ENCODE measurements at places on chromosomes 3 and 15. TPM values are rescaled to one million over a fixed set of nuclear protein-coding genes. Genes with fewer than 3 reads are reported as not detected.
A peak's percentile ranks its signal among the peaks of the same experiment; 100 is the strongest.

The RETNLB gene
- total RNA-seq: not detected

The KLHL6 gene
- total RNA-seq: 26.6 TPM

The MEIS2 gene
- not detected for total RNA-seq

The CD86 gene
- 0.08 TPM for total RNA-seq

The TM4SF18 gene
- not detected for total RNA-seq

The GRAMD2A gene
- not detected for total RNA-seq

The MBNL1 gene
- total RNA-seq: 385 TPM

The KY gene
- not detected for total RNA-seq

The AGTR1 gene
- total RNA-seq: not detected

DNA sequence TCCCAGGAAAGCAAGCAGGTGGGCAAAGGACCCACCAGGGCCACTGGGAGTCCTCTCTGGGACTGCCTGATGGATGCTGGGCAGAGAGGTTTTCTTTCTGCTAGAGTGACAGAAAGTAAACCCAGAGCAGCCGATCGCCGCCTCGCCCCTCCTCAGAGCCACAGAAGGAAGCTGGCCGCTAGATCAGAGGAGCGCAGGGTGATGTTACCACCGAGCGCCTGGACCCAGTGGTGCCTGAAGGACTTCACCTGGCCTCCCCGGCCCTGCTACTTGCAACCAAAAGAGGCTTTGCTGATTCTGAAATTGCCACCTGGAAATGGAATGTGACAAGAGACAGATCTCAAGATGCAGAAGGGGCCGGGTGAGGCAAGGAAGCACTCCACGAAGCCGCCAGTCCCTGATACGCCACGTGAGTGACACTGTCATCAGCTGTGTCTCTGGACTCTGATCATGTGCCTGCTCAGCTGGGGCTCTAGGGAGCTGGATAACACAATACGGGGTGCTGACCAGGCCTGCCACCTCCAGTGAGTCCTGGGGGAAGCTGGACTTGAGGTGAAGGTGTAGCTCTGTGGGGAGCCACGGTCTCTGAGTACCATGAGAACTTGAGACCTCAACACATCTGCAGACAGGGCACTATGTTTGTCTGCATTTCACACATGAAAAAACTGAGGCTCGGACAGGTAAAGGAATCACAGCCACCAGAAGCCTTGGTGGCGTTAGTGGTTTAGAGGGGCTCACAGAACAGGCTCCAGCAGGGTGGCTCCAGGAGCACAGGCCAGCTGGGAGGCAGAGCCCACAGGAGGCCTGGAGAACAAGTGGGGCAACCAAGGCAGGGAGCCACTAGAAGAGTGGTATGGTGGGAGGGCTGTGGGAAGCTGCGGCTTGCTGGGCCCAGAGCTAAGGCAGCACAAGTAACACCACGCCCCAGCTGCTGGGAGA is 137.9 kb upstream of the PRR20G start:
- H3K4me1 ChIP-seq: no peaks in the 10 kb centered on the region
- H3K27ac ChIP-seq: no peak overlapping the region
- no peak for DNase-seq

DNA sequence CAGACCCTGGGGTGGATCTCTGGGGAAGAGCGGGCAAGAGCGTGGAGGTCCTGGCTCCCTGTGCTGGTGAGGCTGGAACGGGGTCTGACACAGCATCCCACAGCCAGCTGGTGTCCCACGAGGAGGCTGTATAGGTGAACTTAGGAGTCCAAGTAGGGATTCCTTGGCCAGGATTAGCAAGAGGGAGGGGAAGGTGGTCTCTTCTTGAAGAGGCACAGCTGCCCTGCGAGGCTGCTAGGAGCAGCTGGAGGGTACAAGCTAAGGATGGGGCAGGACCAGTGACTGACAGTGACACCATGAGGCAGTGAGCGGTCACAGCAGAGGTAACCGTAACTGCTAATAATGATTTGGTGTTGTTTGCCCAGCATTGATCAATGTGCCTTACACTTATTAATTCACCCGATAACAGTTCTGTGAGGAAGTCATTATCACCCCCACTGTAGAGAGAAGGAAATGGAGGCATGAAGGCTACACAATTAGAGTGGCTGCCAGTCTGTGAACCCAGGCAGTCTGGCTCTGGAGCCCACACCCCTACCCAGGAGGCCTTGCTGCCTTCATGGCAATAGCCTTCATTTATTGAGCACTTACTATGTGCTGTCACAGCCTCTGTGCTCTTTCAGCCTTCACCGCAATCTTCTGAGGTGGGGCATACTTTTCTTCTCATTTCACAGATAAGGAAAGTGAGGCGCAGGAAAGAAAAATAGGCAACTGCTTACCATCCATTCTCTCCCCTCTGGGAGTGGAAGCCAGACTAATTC is 59.4 kb downstream of the TMEM44 start:
- peaks cover 8% of the 10 kb centered on the region for H3K4me1 ChIP-seq
- peaks cover 26% of the 10 kb centered on the region for H3K27me3 ChIP-seq
- no peaks in the 10 kb centered on the region for H3K36me3 ChIP-seq
- no peak overlapping the region for H3K4me3 ChIP-seq

- DNase-seq: no peak
- no peaks in the 10 kb centered on the region for H3K27me3 ChIP-seq
- peaks cover 45% of the 10 kb centered on the region for H3K36me3 ChIP-seq
- H3K4me1 ChIP-seq: peaks cover 18% of the 10 kb centered on the region
These were observed 19.1 kb downstream of the TRNT1 start for GRCh38 chr3:3145831-3146230.

GRCh38 chr15:65081758-65082157 is 5.2 kb downstream of the KBTBD13 start:
- peaks cover 40% of the 10 kb centered on the region for H3K27me3 ChIP-seq
- no peaks in the 10 kb centered on the region for H3K36me3 ChIP-seq
- H3K4me1 ChIP-seq: peaks cover 19% of the 10 kb centered on the region
- no peak overlapping the region for H3K27ac ChIP-seq
- H3K4me3 ChIP-seq: no peak overlapping the region
- DNase-seq: peak; percentile 37

DNA sequence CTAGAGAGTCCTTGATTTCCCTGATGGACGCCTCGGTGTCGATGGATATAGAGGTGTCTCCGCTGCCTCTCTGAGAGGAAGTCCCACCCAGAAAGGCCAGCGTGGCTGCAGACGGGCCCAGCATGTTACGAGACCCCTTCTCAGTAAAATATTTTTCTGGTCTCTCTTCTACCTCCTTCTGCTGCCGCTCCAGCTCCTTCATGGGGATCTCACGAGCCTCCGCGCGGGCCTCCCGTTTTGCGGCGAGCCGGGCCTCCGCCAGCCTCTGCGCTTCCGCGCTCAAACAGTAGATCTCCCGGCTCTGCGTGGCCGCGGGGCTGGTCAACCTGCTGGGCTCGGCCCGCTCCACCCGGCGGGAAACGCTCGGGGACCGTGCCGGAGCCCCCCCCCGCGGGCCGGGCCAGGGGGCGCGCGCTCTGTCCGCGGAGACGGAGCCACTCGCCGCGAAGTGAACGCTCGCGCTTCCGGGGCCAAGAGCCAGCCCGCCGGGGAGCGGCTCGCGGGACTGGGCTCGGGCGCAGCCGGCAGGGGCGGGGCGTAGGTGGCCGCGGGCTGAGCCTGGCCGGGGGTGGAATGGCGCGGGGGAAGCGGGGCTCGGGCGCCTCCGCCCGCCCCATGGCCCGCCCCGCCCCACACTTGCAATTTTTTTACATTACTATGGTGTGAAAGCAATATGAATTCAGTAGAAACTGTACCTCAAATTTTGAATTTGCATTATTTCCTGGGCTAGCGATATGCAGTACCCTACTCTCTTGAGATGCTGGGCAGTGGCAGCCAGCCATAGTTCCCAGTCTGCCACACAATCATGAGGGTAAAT is 10.2 kb upstream of the KCNMB3 start:
- H3K4me1 ChIP-seq: peaks cover 11% of the 10 kb centered on the region
- no peak overlapping the region for H3K27ac ChIP-seq
- no peaks in the 10 kb centered on the region for H3K27me3 ChIP-seq
- peak; percentile 81 for DNase-seq
- peaks cover 5% of the 10 kb centered on the region for H3K36me3 ChIP-seq

- no peak overlapping the region for H3K27ac ChIP-seq
- H3K4me1 ChIP-seq: no peaks in the 10 kb centered on the region
- no peak for DNase-seq
- H3K27me3 ChIP-seq: no peaks in the 10 kb centered on the region
- no peaks in the 10 kb centered on the region for H3K36me3 ChIP-seq
These were observed 215.9 kb upstream of the CTDSPL start for GRCh38 chr3:37645517-37646380.

DNA sequence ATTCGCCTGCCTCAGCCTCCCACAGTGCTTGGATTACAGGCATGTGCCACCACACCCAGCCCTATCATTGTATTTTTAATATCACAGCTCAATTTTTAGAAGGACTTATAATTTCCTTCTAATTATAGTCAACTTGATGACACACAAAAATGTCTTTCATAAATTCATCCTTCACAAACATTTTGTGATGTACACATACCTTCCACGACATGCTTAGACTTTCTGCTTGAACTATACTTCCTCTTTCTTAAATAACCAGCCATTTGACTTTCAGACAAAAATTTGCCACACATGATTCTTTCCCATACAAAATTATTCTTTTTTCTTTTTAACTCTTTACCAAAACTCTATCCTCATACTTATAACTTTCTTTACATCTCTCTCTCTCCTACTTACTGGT is 48.4 kb upstream of the CCK start:
- H3K36me3 ChIP-seq: peaks cover 16% of the 10 kb centered on the region
- no peaks in the 10 kb centered on the region for H3K4me1 ChIP-seq
- H3K27me3 ChIP-seq: no peaks in the 10 kb centered on the region
- H3K27ac ChIP-seq: no peak overlapping the region

GRCh38 chr3:18558507-18558906 is 133.4 kb upstream of the SATB1 start:
- H3K27me3 ChIP-seq: no peaks in the 10 kb centered on the region
- peaks cover 6% of the 10 kb centered on the region for H3K36me3 ChIP-seq
- peaks cover 51% of the 10 kb centered on the region for H3K4me1 ChIP-seq
- peak overlapping the region; percentile 6 for H3K4me3 ChIP-seq
- peak overlapping the region; percentile 83 for H3K27ac ChIP-seq

DNA sequence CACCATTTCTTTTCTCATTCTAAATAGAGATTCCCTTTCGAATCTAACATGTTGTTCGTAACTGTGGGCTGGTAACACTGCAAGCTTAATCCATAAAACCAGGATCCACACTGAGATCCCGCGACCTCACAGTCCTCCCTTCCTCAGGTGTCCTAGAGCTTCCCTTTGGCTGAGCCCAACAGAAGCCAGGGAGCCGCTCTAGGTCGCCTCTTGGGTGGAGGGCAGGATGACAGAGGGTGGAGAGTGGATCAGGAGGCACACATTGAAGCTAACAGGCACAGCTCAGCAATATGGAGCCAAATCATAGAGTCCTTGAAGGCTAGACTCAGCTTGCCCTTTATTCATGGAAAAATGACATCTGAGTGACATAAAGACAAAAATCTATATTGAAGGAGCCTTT is 44.7 kb upstream of the DLG1 start:
- H3K4me3 ChIP-seq: no peak overlapping the region
- no peak for DNase-seq
- no peak overlapping the region for H3K27ac ChIP-seq
- H3K27me3 ChIP-seq: no peaks in the 10 kb centered on the region
- H3K36me3 ChIP-seq: no peaks in the 10 kb centered on the region

DNA sequence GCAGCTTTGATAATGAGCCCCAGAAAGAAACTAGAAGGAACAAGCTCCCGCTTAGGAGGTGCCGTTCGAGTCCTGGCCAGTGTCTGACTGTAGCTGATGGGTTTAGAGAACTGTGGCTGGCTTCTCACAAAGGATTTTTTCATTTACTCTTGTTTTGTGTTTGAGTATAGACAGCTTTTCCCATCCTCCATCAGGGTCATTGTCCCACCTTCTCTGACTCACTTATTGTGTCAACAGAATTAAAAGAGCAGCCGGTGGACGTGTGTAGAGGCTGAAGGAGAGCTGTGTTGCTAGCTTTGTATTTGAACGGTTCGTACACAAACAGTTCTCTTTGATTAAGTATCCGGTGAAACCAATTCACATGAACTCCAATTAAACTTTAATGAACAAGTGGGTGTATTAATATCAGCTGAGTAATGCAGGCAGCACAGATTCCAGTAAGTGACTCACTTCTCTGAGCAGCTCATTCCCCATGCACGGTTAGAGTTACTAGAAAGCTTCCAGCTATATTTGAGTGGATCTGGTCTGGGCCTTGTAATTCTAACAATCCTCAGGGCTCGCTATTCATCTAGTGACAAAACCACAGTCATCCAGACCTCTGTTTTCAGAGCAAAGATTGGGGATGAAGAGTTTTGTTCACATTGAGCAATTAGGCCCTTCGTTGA is 141.0 kb downstream of the LPP start:
- DNase-seq: no peak
- no peak overlapping the region for H3K4me3 ChIP-seq
- no peaks in the 10 kb centered on the region for H3K27me3 ChIP-seq
- peaks cover 36% of the 10 kb centered on the region for H3K4me1 ChIP-seq
- H3K27ac ChIP-seq: no peak overlapping the region
- H3K36me3 ChIP-seq: peaks cover 32% of the 10 kb centered on the region

DNA sequence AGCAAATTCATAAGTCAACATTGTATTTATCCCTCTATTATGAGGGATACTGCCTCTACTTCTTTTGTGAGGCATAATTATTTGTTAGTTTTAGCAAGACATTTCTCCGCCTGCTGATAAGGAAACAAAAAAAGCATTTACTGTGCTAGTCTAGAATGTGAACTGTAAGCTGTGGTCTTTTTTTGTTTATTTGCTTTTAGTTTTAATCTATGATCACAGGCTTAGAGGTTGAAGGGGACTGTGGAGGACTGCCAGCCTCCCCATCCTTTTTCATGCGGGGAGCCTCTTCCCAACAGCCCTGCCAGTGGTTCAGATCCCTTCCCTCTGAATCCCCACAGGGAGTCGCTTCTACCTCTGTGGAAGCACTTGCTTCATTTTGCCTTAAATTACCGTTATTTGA is 331.0 kb upstream of the ROPN1 start:
- no peak overlapping the region for H3K27ac ChIP-seq
- no peak for DNase-seq
- no peak overlapping the region for H3K4me3 ChIP-seq

DNA sequence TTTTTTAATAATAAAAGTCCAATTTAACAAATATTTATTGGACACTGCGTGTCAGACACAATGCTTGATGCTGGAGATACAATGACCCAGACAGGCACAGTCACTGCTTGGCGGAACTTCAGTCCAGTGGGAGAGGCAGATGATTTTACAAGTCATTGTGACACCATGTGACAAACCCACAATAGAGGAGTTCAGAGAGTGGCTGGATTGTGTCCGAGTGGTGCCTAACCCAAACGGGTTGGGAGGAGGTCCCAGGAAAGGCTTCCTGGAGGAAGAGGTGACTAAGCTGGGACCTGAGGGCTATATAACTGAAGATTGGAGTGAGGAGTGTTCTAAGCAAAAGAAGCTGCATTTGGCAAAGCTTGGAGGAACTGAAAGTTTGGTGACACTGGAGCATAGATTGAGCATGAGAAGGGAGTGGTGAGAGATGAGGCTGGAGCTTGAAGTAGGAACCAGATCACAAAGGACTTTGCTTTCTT is 41.4 kb downstream of the CRTC3 start:
- H3K4me1 ChIP-seq: peaks cover 83% of the 10 kb centered on the region
- H3K27ac ChIP-seq: peak overlapping the region; percentile 37
- peak overlapping the region; percentile 38 for H3K4me3 ChIP-seq
- H3K36me3 ChIP-seq: peaks cover 30% of the 10 kb centered on the region
- H3K27me3 ChIP-seq: no peaks in the 10 kb centered on the region

- peaks cover 2% of the 10 kb centered on the region for H3K4me1 ChIP-seq
- DNase-seq: no peak
- peaks cover 9% of the 10 kb centered on the region for H3K27me3 ChIP-seq
- no peaks in the 10 kb centered on the region for H3K36me3 ChIP-seq
- H3K27ac ChIP-seq: no peak overlapping the region
- no peak overlapping the region for H3K4me3 ChIP-seq
These were observed 30.8 kb downstream of the LARP6 start for GRCh38 chr15:70823196-70823595.

All from activated naive CD8-positive, alpha-beta T cell treated with anti-CD3 and anti-CD28 coated beads for 36 hours (primary cell).